ENCODE measurements at places on chromosomes 7 and 10.

DNA sequence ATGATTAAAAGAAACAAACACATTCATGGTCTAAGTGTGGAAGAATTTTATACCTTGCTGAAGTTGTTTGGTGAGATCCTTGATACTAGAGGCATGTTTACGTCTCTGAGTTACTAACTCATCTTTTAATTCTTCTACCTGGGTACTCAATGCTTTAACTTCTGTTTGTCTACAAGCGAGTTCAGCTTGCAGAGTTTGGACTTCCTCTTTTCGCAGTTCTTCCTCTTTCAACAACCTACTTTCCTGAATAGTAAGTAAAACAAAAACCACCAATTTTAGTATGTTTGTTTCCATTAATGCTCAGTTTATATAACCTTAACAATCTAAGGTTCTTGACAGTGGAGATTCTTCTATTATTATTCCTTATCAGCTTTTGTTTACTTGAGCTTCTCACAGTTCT lies 42.9 kb downstream of the CCDC186 start:
- DNase-seq = no peak

- no peak for DNase-seq
Observed at GRCh38 chr10:48716416-48716815, 31.7 kb downstream of the WDFY4 start.

GRCh38 chr7:92824450-92824849 lies 11.9 kb downstream of the CDK6 start:
- no peak for DNase-seq

- no peak for DNase-seq
Observed at GRCh38 chr10:792792-793100, 103.3 kb upstream of the DIP2C start.

DNA sequence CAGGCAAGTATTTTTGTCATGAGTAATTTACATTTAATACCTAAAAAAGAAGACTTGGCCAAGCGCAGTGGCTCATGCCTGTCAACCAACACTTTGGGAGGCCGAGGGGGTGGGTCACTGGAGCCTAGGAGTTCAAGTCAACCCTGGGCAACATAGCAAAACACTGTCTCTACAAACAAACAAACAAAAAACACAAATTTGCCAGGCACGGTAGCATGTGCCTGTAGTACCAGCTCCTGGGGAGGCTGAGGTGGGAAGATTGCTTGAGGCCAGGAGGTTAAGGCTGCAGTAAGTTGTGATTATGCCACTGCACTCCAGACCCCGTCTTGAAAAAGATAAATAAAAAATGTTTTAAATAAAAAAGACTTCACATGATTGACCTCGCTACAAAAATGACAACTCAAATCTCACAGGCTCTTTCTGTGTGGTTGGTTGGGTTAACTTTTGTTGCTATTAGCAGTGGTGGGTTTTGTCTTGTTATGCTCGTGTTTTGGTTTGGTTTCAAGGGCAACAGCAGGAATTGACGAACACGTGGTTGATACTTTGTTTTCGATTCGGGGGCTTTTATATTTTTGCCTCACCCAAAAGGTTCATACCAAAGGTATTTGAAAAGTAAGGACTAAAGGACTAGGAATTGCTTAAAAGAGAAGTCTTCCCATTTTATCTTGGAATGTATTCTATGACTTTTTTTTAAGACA lies 227.2 kb upstream of the MKLN1 start:
- no peak for DNase-seq

DNA sequence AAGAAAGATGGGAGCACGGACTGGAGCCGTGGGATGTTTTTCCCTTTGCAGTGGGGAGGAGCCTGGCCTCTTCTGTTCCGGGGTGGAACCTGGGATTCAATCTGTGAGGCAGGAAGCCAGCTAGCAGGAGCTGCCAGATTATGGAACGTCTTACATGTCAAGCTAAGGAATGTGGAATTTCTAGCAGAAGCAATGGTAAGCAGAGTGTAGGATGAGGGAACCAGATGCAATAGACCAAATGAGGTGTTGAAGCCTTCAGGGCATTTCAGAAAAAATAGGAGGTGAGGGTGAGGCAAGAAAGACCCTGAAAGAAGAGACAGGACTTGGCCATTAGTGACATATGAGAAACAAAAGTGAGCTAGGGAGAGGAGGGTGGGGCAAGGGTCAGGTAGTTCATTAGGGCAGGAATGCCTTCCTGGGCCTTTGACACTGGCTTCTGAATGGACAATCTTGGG lies 105.5 kb downstream of the CHN2 start:
- DNase-seq = no peak

DNA sequence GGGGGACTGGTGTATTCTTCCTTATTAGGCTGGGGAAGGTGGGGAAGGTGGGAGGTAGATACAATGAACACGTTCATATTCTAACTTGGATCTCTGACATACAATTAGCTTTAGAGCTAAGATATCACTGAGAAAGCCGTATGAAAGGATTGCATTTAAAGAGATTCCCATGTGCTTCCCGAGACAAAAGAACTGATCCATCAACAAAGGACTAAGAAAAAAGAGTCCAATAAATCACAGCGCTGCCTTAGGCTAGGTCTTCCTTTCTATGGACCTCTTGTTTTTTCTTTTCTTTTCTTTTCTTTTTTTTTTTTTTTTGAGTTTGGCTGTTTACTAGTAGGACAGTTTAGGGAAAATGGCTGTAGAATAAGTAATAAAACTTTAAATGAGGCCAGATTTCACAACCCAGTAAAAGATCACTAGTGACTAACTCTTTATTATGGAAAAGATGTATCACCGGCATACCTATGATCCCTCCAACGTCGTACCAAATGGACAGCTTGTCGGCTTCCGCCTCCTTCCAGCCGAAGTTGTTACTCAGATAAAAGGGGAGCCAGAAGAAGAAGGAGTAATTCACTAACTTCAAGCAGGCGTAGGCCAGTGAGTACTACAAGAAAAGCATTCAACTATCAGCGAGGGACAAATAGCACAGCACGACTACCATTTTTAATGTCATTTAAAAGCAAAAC lies 50.0 kb downstream of the SLC37A3 start:
- DNase-seq = no peak

- no peak for DNase-seq
Observed at GRCh38 chr10:127922675-127923366, 15.9 kb downstream of the PTPRE start.

DNA sequence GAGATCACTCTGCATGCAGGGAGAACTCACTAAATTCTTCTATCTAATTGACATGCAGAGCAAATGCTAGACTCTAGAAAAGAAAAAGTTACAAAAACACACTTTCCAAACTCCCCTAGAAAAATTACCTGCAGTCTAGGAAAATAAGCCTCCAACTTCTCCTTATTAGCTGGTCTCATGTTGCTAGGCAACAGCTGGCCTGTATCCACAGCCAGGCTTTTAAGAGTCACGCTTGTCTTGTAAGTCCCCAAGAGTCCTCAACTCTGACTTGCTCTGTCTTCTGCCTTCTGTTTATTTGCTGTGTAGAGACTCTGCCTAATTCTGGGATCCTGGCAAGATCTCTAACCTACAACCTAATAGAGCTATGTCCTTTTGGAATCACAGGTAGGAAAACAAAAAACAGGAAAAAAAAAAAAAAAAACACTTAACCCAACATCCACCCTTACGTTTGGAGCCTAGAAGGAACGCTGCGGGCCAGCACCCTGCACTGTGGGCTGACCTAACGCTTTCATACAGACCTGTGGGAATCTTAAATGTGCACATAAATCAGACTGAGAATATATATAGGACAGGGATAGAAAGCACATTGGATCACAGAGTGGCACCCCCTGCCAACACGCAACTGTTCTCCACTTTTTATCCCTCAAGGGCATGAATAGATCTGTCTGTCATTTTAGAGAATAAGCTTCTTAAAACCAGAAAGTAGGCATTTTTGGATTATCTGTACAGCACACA lies 117.0 kb upstream of the PTPRZ1 start:
- DNase-seq = no peak

DNA sequence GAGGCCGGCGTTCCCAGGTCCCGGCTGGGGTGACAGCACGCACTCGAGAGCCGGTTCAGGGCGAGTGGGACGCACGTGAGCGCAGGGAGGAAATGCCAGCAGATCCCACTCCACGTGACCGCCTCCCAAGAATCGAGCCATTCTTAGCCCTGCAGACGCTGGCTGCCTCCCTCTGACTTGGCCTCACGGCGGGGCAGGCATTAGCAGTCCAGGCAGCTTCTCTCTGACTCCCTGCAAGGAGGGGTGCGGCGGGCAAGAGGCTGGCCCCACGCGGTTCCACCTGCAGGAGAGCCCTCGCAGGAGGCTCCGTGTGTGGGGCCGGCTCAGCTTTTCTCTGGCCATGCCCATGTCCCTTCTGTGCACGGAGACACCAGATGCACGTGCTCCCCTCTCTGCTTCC lies 10.1 kb downstream of the GPR146 start:
- DNase-seq = no peak

DNA sequence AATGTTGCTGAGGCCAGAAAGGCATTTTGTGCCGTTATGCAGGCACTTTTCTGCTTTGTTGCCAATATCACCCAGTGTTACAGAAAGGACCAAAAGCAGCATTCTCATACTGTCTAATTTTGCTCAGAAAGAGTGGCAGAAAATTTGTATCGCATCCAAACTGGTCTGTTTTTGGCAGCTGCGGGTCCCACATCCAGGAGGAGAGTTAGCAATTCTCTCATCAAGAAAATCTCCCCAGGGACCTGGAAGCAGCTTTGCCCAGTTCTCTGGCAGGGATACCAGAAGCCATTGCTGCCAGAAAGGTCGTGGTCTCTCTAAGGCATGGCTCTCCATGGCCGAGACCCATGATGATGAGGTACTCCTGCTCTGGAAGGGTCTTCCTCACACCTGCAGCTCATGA lies 489.2 kb upstream of the ZMIZ1 start:
- no peak for DNase-seq

DNA sequence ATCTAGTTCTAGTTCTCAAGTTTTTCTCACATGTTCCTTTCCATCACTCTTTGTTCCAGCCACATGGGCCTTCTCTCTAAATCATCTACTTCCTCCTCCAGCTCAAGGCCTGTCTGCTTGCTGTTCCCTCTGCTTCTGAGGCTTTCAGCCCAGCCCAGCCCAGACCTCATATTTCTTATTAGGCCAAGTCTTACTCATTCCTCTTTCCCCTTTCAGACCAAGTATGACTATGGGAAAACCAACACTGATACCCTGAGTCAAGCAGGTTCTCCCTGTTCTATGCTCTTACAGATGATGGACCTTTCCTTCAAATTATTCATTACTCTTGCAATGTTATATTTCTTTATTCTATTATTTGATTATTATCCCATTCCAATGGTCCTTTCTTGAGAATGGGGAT lies 80.3 kb upstream of the SEM1 start:
- no peak for DNase-seq

- no peak for DNase-seq
Observed at GRCh38 chr7:143300959-143301935, 13.1 kb downstream of the CASP2 start.

DNA sequence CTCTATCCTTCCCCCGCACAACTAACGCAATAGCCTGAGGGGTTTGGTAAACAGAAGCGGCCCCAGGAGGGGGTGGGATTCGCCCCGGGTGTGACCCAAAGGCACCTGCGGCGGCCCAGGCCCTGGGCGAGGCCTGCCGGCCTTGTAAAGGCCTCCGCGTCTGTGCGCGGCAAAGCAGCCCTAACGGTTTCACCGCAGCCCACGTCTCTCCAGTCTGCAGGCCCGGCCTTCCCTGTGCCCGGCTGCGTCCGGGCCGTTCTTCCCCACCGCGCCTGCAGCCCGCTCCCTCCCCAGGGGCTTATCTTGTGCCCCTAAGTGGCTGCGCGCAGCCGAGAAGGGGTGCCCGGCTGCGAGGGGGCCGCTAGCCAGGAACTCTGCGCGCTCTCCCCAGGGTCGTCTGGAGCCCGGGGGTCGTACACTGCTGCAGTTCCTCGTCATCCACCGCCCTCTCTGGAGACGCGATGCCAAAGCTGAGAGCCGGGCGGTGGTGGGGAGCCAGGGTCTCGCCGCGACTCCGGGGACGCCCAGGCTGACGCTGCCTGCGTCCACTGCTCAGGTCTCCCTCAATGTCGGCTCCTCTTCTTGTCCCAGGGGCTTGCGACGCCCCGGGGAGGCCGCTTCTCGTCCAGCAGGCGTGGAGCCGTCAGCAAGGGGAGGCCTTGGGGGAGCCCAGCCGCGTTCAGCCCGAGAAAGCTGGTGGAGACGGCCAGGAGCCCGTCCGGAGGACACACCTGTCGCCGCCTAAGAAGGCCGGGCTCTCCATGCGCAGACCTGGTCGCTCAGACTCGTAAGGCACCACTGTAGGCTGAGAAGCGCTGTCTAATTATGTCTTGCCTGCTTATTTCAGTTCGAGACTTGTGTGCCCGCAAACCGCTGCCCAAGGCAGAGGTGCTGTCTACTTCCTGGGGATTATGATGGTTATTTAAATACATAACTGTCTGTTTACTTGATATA lies 132.3 kb downstream of the SPAG6 start:
- no peak for DNase-seq

- no peak for DNase-seq
Observed at GRCh38 chr10:124717911-124718741, 26.1 kb downstream of the FAM53B start.

- DNase-seq = no peak
Observed at GRCh38 chr7:105685161-105685560, 103.9 kb upstream of the EFCAB10 start.

DNA sequence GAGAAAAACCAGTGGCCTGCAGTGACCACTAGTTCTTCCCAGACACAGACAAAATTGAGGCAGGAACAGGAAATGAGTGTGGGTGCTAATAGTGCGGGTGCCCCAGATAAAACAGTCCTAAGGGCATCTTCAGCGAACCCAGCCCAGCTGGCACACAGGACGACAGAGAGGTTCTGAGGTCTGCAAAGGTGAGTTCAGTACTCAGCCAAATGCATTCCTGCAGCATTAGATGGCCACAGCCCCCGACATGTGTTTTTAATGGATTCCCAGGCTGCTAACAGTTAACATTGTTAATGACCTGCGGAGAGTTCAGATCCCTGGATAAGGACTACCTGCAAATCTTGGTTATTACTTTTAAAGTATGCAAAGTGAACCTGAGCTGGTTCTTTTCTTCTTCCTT lies 196.0 kb downstream of the HIBADH start:
- DNase-seq = no peak

DNA sequence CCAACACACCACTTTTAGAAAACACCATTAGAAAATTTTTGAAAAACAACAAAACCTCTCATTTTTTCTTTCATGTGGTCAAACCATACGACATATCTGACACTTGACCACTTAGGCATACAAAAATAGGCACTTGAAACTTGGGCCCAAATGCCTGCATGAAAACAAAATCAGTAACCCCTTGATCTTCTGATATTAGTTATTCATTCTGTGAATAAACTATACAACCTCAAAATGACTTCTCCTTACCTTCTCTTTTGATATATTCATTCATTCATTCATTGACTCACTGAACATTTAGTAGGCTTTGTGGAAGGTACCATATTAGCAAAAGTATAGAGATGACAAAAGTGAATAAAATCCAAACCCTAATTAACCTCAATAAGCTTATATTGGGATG lies 26.4 kb downstream of the ITGB1 start:
- no peak for DNase-seq
